GM04504 (cell line): ENCODE measurements at places on chromosomes 12 and 14.

GRCh38 chr12:108745641-108746040 lies 14.3 kb upstream of the CORO1C start:
- DNase-seq = no peak

GRCh38 chr12:80559766-80560165 lies 115.7 kb downstream of the PTPRQ start:
- no peak for DNase-seq

GRCh38 chr12:108530161-108530560 lies 15.1 kb downstream of the FICD start:
- DNase-seq = no peak

DNA sequence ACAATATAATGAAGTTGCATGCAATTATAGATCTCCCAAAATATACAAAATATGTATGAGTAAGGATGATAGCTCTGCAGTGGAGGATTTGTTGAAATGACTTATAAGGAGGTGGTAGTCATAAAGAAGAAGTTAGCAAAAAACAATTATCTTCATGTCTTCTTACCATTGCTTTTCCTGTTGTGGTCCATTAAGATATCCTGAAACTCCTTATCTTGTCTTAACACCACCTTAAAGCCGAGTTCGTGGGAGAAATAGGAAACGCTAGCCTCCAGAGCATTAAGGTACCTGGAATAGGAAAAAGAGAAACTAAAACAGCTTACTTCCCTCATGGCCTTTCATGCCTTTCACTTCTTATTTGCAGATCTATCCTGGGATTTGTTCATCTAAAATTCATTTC lies 15.2 kb downstream of the GUCY2C start:
- no peak for DNase-seq

DNA sequence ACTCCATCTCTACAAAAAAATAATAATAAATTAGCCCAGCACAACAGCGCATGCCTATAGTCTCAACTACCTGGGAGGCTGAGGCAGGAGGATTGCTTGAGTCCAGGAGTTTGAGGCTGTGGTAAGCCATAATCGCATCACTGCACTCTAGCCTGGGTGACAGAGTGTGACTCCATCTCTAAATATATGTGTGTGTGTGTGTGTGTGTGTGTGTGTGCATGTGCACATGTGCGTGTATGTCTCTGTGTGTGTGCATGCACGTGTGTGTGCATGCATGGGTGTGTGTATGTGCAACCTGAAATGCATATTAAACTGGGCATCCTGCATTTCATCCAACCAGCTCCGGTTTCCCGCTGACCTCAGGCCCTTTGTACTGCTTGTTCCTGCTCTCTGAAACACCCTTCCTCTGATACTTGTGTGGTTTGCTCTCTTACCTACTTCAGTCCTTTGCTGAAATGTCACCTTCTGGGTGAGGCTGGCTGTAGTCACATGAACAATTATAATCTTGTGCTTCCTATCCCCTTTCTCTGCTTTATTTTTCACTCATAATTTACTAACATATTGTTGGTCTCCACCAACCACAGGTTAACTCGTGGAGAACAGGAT lies 46.9 kb downstream of the PHLDA1 start:
- no peak for DNase-seq

DNA sequence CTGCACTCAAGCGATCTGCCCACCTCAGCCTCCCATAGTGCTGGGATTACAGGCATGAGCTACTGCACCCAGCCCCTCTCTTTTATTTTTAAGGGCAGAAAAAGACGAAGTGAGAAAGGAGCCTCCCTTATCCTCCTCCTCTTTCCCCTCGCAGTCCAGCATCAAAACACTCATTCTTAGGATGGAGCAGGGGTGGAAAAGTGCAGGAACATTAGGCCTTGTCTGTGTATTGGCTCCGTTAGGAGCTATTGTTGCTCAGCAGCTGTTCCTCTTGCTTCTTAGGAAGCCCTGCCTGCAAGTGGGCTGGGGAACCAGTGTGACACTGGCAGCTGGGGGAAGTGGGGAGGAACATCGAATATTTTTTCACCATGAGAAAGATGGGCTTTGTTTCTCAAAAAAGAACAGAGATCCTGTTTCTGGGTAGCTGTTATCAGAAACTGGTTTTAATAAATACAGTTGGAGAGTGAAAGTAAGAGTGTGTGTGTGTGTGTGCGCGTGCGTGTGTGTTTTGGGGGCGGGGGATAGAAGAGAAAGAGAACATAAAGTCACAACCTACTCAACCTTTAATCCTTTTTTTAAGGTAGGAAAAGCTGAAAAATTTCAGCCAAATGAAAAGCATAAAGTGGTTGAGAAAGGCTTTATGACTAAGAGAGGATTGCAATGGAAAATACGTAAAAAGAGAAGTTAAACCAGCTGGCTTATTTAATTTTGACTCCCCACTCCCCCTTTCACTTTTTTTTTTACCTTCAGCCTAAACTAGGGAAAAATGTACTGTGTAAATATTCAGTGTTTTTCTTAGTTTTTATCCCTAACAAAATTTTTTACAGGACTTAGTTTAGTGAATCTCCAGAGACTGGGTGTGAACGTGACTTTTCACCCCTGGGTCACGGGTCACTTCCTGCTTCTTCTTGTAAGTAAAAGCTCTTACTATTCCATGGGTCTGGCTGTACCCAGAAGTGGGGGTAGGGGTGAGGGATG lies 197.2 kb upstream of the PLEKHG7 start:
- no peak for DNase-seq

DNA sequence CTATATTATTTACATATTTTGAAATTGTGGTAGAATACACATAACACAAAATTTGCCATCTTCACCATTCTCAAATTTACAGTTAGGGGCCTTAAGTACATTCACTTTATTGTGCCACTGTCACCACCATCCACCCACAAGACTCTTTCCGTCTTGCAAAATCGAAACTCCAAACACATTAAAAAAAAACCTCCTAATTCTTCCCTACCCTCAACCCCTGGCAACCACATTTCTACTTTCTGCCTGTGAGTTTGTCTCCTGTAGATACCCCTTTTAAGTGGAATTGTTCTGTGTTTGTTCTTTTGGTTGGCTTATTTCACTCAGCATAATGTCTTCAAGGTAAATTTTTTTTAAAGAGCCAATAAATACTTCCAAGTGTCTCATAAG lies 31.6 kb upstream of the AMIGO2 start:
- no peak for DNase-seq

GRCh38 chr12:3077572-3078081 lies 448 bp downstream of the TSPAN9 start:
- DNase-seq = no peak

DNA sequence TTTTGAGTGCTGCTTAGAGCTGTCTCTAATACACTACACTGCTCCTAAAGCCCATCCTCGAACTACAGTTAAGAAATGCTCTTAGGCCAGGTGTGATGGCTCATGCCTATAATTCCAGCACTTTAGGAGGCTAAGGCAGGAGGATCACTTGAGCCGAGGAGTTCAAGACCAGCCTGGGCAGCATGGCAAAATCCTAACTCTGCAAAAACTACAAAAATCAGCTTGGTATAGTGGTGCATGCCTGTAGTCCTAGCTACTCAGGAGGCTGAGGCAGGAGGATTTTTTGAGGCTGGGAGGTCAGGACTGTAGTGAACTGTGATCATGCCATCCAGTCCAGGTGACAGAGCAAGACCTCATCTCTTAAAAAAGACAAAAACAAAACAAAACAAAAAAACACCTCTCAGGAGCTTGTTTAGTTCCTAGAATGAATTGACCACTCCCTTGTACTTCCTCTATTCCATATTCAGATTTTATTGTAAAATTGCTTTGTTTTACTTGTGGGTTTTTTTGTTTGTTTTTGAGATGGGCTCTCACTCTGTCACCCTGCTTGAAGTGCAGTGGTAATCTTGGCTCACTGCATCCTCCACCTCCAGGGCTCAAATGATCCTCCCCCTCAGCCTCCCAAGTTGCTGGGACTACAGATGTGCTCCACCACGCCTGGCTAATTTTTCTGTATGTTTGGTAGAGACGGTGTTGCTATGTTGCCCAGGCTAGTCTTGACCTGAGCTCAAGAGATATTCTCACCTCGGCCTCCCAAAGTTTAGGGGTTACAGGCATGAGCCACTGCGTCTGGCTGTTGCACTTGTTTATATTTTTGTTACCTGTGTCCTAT lies 13.6 kb downstream of the MDM2 start:
- DNase-seq = no peak

DNA sequence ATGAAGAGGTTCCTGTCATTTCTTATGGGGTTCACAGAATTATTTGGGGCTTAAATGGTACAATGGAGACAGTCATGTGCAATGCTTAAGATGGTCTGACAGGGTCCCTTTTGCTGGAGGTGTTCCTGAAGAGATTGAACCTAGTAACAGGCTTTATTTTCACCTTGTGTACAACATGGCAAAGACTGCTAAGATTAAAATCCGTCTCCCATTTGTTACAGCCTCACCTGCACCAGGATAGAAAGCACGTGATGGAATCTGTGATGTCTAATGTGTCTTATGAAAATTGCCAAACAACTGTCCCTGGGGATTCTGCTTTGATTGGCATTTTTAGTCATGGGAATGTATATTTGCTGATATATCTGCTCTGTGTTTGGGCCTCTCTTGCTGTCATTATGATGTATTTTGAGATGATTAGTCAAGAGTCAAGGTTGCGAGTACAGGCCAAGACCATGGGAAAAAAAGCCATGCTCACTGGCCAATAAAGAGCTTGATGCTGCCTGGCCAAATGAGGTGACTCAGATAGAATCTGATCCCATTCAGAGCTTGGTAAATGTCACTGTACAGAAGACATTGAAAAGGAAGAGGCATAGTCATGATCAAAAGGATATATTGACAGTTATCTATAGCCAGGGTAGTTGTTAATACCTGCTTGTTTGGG lies 96.1 kb downstream of the FLRT2 start:
- DNase-seq = no peak

- DNase-seq = peak; percentile 35
These were observed 14.2 kb upstream of the HMGA2 start for GRCh38 chr12:65810036-65810435.

DNA sequence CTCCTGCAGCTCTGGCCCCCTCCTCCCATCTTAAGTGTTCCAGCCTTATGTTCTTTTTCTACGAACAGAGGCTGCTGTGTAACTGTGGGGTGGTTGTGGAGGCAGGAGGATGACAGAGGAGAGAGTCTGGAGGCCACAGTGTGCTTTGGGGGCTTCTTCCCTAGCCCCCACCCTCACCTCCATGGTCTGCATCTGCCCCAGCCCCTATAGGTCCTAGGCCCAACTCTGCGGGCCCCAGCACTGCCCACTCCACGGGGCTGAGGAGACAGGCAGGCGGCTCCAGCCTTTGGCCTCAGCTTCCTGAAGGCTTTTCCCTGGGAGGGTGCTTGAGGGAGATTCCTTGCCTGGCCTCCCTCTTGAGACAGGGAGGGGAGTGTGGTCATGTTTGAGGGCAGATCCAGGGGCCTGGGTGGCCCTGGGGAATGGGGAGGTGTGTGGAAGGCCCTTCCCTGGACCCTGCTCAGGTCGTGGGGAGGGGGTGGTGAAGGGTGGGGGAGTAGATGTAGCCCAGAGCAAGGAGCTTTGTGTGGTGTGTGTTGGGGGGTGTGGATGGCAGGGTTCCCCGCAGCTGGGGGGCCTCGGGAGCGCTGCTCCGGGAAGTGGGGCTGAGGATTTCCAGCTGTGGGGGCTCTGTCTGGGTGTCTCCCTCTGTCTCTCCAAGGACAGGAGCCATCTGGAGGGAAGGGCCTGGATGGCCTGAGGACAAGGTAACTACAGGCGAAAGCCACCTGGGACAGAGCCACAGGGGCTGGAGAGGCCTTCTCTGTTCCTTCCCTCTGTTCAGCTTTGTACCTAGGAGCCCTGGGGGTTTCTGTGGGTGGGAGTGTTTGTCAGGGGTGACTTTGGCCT lies 1.1 kb downstream of the SMIM41 start:
- no peak for DNase-seq

DNA sequence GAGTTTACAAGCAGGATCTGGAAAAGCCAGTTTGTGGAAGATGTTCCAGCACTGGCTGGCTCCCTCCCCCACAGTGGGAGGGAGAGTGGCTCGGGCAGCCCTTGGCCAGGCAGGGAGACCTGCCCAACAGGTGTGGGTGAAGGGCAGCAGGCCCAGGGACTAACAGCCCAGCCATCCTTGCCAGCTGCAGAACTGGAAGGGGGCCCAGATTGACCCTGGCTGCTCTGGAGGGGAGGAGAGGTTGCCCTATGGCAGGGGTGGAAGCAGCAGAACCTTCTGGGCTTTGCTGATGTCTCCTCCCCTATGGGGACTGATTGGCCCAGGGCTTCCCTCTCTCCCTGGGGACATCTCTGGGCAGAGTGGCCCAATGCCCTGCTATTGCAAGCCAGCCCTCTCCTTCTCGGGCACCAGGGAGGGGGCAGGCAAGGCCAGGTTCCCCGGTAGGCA lies 20.5 kb downstream of the IRF2BPL start:
- no peak for DNase-seq

DNA sequence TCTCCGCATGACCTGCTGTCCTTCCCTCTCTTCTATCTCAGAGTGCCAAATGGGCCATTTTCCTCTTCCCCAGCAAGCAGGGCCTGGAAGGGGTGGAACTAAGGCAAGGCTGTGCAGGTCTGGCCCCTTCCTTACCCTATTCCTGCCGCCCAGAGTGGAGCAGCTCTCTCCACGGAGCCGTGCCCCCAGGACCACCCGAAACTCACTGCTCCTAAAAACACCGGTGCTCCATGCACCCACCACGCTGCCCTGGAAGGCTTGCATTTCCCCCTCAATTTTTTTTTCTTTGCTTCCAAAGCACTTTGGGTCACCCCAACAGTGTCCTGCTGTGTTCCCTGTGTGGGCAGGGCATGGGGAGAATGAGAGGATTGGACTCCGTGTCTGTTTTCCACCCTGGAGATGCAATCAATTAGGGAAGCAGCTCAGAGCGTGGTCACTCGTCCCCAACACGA lies 48.5 kb upstream of the MEG3 start:
- DNase-seq = no peak

GRCh38 chr14:76348898-76349297 lies 27.0 kb upstream of the ESRRB start:
- peak; percentile 51 for DNase-seq

GRCh38 chr14:65676361-65677014 lies 264.0 kb downstream of the FUT8 start:
- no peak for DNase-seq

- no peak for DNase-seq
These were observed 37.5 kb downstream of the GNG2 start for GRCh38 chr14:51897791-51898355.

DNA sequence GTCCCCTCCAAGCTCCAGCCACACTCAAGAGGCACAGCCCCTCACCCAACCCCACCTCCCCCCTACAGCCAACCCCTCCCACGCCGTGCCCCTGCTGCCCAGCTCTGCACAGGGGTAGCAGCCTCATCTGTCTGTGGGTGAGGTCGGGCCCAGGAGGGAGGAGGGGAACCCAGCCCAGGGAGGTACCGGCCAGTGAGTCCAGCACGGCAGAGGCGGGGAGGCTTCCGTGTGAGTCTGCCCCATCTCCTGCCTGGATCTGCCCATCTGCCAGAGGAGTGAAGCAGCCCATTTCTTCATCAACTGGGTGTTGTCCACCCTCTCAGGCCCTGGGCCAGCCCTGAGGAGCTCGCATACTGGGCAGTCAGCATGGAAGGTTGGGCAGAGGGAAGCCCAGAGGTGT lies 54.2 kb downstream of the CCNK start:
- DNase-seq = no peak

GRCh38 chr14:95192311-95192710 lies 35.0 kb upstream of the DICER1 start:
- no peak for DNase-seq

GRCh38 chr14:104076743-104077142 lies 8.8 kb upstream of the ASPG start:
- no peak for DNase-seq
